ENCODE measurements at places on chromosomes 7 and 10.

- DNase-seq = no peak
These were observed 168.8 kb downstream of the TMEM26 start for GRCh38 chr10:61284222-61284890.

DNA sequence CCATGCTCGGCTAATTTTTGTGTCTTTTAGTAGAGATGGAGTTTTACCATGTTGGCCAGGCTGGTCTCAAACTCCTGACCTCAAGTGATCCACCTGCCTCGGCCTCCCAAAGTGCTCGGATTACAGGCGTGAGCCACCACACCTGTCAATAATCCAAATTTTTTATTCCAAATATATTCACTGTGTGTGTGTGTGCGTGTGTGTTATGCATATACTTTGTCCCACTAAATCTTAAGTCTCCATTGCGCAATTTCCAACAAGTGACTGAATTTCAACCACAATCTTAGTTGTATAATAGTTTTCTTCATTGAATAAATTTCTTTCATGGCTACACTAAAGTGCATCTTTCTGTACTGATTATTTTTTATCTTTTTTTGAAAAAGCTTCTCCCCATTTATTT lies 2.7 kb downstream of the KRIT1 start:
- no peak for DNase-seq

- DNase-seq = no peak
These were observed 20.0 kb downstream of the KIAA1549 start for GRCh38 chr7:138961159-138961558.

DNA sequence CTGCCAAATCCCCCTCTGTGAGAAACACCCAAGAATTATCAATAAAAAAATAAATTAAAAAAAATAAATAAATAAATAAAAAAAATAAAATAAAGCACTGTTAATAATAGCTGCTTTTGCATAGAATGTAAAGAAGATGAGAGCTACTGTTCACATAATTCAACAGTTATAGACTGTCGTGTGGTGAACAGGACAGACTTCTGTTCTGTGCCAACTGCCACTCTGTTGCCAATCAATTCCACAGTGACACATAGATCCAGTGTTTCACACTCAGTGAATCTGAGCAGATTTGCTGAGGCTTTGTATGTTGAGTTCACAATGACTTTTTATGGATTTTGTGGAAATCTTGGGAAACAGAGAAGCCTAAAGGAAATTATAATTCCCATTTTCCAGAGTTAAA lies 14.9 kb downstream of the ARHGAP19 start:
- DNase-seq = no peak

GRCh38 chr10:131685007-131685406 lies 215.8 kb upstream of the PPP2R2D start:
- DNase-seq = peak; percentile 32

- DNase-seq = peak; percentile 87
These were observed 15.8 kb upstream of the BNIP3 start for GRCh38 chr10:131997366-131998049.

DNA sequence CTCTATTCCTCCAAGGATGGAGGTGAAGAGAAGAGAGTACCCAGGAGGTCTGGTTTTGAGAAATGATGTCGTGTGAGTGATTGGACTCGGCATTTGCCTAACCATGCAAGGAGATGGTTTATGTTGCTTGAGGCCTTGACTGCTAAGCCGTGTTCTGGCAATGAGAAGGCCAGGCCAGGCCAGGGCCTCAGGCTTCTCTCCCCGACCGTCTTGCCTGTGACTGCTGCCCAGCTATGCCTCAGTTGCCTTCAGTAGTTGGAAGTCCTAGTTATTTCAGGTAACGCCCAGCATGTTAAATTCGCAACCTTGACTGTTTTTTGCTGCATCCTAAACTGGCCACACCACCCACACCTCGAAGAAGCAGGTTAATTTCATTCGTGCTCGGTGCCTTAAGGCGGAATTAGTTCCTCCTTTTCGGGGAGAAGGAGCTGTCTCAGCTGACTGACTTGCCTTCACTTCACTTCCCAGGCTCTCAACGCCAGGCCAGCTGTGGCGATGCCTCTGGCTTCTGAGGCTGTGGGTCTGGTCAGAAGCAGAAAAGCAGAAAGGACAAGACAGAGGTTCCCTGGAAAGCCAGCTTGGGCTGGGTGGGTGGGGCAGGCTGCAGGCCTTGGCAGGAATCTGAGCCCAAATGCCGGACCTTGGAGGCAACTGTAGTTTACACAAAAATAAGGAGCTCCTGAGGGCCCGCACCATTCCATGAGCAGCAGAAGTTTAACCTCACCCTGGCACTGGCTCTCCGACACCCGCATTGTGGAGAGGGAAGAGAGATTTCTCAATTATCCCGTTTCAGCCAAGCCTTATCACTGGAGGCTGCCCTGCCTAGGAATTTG lies 61.9 kb upstream of the SAMD8 start:
- DNase-seq = no peak

DNA sequence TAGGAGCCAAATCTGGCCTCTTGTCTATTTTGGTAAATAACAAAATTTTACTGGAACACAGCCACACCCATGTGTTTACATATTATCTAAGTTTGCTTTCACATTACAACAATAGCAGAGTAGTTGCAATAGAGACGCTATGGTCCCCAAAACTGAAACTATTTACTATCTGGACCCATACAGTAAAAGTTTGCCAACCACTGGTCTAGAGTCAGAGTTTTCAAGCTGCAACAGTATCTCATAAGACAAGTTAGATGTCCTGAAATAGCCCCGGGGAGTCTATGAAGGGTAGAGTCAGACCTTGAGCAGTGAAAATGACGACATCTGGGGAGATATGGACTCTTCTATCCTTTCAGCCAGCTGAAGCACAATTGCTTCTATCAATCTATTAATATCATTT lies 74.2 kb downstream of the CTNNA3 start:
- no peak for DNase-seq

GRCh38 chr10:61187601-61188000 lies 243.6 kb upstream of the RHOBTB1 start:
- no peak for DNase-seq

DNA sequence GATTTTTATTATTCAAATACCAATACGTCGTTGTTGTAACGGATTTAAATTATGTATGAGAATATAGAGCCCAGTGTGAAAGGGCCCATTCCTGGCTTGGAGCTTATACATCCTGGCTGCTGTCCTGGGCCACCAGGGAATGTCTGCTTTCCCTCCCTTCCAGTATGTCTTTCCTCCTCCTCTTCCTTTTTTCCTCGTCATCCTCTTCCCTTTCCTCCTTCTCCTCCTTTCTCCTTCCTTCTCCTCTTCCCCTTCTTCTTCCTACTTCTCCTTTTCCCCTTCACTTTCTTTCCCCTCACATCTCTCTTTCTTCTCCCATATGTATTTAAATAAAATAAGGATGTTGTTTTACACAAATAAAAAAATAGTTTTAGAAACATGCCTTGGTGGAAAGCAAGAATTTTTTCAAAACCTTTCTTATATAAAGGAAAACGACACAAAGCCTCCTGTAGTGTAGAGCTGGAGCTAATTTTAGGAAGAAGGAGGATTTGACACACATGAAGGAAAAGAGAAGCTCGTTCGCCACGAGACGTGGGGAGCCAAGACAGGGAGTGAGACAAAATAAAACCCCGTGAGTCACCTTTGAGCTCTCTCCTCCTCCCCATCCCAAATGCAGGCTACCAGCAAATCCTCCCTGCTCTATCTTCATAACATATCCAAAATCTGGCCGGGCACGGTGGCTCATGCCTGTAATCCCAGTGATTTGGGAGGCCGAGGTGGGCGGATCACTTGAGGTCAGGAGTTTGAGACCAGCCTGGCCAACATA lies 301.1 kb upstream of the LYZL1 start:
- no peak for DNase-seq
